Fibroblast of skin of right biceps (primary cell): ENCODE measurements at places on chromosomes 5 and 9.
A peak's percentile ranks its signal among the peaks of the same experiment; 100 is the strongest.

- no peak for DNase-seq
Observed at GRCh38 chr5:167664222-167664804, 627.1 kb upstream of the WWC1 start.

DNA sequence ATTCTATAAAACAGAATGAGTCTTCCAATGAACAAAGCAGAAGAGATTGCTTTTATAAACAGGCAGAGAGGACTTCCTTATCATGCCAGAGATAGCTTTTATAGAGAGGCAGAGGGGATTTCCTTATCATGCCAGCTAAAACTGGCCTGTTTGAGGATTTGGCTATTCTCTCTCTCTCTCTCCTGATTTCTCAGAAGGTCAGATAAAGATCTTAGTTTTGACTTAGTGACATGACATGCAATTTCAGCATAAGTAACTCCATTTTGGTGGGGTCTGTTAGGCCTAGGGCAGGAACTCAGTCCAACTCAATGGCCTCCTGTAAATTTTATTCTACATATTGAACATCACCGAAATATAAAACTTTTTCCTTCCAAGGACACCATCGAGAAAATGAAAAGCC, 31.5 kb upstream of the DENND4C start:
- DNase-seq = no peak

- no peak for DNase-seq
Observed at GRCh38 chr9:110021891-110022290, 186.1 kb downstream of the C9orf152 start.

DNA sequence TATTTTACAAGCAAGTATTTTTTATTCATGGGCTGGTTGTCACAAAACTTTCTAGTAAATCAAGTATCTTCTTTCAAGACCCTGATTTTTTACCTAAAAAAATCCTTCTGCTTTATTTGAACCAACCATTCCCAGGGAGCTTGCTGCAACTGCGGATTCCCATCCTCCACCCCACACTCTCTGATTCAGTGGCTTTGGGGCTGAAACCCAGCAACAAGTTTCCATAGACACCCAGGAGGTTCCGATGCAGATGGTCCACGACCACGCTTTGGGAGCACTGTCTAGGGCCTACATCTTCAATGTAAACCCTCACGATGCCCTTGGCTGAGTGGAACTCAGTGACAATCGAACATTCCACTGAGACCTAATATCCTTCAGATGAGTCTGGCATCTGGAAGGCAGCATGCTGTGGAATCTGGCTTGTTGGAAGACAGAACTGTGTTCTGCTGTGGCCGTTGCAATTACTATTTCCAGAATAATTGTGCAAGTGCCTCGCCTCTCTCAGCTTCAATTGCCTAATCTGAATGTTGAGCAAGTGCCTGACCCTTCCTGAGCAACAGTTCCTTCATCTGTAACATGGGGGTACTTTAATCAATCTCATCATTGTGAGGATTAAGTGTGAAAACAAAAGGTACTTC, 105.1 kb downstream of the INSYN2B start:
- DNase-seq = peak; percentile 17

GRCh38 chr9:76090909-76091308, 200.4 kb downstream of the PCSK5 start:
- no peak for DNase-seq

DNA sequence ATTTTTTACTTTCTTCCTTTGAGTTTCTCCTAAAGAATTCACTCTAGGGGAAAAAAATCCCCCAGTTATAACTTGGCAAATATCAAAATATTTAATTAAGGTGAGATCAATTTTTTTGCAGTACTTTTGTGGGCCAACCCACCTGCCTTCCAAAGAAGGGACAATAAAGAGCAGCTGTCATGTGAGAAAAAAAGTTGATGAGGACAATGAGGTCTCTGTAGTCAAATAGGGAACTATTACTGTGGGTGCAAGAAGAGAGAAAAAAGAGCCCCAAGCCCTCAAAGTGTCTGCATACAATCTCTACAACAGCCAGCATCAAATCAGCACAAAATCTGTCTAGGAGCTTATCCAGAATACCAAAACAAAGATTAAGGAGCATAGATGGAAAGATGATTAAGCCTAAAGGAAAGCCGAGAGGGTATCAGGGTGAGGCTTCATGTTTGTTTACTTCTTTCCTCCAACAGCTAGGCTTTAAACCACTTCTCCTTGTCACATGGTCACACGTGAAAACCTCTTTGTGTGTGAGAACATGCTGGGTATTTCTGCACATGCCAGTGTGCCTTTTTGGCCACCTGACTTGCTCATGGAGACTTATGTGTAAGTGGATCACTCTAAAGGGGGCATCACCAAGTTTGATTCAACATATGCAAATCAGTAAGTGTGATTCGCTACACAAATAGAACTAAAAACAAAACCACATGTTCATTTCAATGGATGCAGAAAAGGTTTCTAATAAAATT, 19.2 kb upstream of the FYB1 start:
- DNase-seq = no peak

DNA sequence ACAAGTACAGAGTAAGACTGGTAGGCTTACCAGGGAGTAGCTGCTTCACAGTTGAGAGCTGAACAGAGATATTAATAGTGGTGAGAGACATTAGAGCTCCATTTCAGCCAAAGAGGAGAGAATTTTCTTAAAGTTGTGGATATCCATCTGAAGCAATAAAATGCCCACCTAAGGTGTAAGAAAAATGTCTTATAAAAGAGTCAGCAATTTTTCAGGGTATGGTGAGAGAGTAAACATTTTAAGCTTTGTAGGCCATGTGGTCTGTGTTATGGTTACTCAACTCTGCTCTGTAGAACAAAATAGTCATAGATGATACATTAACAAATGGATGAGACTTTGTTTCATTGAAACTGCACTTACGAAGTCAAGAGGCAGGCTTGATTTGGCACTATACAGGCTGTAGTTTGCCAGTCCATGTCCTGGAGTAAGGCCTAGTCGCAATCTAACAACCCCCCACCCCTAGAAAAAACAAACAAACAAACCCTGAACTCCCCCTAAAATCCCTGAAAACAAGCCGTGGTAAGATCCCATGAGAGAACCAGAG, 945.4 kb upstream of the SEMA6A start:
- DNase-seq = no peak

DNA sequence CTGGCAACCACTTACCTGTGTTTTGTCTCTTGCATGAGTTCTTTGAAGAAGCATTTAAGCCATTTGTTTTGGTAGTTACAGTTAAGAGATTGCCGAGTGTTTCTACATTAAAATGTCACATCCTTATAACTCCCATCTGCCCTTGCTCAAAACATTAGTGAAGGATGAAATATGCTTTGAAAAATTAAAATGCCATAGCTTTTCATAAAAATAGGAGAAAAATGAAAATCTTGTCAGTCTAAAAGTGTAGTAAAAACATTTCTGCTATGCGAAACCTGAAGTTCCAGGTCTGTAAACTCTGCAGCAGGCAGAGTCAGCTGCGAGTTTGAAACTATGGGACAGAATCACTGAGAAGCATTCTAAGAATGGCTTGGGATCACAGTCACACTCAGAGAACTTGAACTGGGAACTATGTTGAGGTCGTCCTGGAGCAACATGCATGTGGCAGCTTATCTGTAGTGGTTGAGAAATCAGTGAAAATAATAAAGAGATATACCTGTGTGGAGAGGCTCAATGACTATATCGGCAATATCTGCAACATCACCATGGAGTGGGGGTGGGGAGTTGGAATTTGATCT, 67.4 kb downstream of the RASGRF2 start:
- no peak for DNase-seq

GRCh38 chr5:82351754-82352145, 73.6 kb upstream of the RPS23 start:
- DNase-seq = peak; percentile 82

DNA sequence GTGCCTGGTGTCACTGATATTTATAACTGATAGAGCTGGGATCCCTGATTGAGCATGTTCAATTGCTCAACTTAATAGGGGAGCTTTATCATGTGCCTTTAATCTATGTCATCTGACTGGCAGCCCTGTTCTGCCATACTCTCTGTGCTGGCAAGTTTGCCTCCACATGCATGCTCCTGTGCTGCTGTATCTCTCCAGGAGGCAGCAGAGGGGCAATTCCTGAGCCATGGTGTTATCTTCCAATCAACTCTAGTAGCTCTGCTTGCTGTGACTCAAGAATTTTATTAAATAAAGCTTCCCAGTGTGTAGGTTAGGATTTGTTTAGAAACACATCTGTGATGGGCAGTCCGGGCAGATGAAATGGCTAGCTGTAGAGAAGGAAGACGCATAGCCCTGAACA, 642.0 kb downstream of the KIF4B start:
- DNase-seq = no peak

- DNase-seq = no peak
Observed at GRCh38 chr5:72308853-72309191, 11.2 kb downstream of the MRPS27 start.

GRCh38 chr5:156913355-156913718, 49.7 kb downstream of the TIMD4 start:
- DNase-seq = no peak
